ENCODE measurements at places on chromosomes 12 and 14.

GRCh38 chr12:122834104-122834920, 945 bp upstream of the HIP1R start:
- DNase-seq: no peak

DNA sequence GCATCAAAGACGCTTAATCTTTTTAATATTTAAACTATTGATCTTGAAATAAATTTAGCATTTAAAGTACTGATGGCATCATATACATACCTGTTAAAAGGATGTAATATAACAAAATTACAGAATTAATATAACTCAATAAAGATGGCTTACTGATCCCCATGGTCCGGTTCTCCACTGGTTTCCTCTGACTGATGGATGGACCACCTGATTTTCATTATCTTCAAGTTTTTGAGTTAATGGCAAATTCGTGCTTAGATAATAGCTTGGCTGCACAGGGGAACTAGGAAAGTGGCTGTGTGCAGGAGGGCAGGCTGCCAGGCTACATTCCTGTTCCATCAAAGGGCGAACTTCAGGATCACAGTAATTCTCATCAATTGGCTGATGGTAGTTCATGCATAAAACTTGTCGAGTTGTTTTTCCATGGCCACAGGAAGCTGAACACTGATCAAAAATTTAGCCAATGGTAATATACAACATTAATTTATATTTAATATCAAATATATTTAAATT, 123.9 kb downstream of the ADAMTS20 start:
- DNase-seq: no peak

GRCh38 chr12:132444957-132445883, 44.7 kb upstream of the FBRSL1 start:
- DNase-seq: no peak

DNA sequence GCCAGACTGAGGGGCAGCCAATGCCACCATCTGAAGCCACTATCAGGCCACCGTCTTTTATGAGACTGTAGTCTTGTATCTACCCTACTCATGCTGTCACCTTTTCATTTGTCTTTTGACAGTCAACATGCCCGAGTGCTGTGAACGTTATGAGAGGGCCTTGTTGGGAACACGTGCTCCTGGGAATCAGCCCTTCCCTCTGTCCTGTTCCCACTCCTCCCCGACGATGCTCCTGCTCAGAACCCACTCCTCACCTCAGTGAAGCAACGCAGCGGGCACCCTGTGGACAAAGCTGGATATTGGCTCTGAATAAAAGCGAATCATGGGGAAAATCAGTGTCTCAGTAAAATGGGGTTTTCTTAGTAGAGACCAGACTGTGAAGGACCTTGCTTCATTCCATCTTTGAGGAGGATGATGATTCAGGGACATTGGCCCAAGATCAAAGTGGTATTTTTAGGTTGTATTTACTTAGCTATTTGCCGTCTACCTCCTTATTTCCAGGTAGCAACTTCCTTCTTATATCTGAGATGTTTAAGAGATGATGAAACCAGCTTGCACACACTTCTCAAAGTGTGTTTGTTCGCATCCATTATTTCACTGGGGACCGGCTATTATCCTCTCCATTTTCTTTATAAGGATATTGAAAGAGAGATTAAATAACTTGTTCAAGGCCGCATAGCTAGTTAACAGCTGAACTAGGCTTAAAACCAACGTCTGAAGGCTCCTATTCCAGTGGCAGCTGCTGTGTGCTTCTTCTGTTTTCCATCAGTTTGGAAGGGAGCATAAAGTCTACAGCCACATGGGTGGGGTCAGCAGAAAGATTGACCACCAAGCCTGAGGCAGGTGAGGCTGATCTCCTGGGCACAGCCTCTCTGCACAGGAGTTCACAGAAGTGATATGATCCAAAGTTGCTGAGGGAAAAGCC, 43.9 kb upstream of the CTDSP2 start:
- no peak for DNase-seq

GRCh38 chr12:131077931-131078391, 124.3 kb downstream of the ADGRD1 start:
- no peak for DNase-seq

DNA sequence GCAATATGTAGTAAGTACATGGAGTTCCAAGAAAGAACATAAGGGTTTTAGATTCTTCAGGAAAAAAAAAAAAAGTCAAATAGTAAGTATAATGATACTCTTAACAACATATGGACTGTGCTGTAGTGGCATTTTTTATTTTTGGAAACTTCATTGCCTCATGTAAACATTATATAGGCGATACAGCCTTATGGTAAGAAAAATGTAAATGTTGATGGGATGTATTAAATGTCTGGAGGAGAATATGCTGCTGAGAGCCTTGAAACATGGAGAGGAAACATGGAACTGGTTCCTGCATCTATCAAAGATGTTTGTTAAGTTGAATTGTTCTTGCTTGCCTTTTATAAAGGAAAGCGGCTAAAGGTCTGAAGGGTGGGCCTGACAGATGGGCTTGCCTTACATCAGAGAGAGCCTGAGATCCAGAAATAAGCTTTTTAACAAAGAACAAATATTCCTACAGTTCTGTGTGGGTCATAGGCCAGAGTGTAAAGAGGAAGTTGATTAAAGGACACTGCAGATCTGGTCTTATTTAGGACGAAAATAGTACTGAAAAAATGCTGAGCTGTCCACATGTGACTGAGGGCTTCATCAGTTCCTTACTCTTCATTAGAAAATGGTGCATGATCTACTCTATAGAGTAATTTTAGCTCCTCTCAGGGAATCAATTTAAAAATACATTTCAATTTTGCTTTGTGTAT, 448.1 kb upstream of the DCN start:
- DNase-seq: no peak

GRCh38 chr12:100445081-100445481, 28.6 kb upstream of the NR1H4 start:
- DNase-seq: no peak

DNA sequence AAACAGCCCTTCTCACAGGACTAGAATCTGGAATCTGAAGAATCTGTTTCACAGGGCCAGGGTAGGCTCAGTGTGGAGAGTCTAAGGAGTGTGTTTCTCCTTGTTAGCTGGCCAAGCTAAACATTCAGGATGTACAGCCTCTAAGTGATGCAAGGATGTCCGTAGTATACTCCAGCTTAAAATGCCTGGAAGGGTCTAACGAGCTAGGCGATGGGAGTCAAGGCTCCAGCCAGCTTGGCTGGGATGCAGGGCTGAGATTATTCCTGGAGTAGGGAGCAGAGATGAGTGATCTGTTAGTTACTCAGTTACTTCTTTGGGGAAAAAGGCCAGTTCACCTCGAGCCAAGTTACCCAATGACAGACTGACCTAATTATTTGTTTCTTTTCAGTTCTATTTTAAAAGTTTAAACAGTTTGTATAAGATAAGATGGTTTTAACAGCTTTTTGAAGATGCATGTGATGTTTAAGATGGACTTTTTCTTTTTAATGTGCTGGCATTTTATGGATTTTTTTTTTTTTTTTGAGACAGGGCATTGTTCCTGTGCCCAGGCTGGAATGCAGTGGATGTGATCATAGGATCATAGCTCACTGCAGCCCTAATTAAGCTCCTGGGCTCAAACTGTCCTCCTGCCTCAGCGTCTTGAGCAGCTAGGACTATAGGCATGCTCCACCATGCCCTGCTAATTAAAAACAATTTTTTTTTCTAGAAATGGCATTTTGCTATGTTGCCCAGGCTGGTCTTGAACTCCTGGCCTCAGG, 41.1 kb downstream of the SYNE2 start:
- DNase-seq: peak; percentile 26

DNA sequence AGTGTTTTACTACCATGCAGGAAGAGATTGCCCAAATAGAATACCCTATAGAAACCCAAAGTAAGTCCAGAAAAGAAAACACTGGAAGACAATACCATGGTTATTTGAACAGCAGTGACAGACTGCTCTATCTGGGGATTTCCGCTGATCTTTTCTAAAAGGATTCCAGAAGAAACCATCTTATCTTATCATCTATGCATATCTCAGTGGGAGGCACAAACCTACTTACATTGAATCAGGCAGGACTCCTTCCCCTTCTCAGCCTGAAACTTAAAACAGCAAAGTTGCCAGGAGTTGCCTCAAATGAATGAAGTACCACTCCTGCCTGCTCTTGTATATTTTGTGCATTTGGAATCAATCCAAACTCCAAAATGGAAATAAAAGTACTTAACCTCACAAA, 56.7 kb upstream of the NR2C1 start:
- no peak for DNase-seq

- no peak for DNase-seq
Measured at GRCh38 chr14:101544550-101544949, 16.7 kb upstream of the DIO3 start.

- DNase-seq: no peak
Measured at GRCh38 chr12:13175499-13175898, 21.0 kb upstream of the EMP1 start.

DNA sequence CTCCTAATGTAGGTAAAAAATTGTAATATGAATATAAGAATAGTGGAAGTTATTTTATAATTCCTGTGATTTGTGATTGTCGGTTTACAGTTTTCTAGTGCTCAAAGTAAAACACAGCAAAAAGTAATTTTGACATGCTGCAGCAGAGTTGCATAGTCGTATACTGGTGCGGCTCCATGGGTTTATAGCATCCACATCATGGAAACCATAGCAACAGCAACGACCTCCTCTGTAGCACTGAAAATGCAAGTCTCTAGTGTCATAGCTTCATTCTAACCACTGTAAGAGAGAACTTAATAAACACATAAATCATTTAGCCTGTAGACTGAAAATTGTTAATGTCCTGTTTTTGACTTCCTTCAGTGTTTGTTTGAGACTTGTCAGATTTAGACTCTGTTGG, 574.3 kb downstream of the KCNH5 start:
- no peak for DNase-seq

DNA sequence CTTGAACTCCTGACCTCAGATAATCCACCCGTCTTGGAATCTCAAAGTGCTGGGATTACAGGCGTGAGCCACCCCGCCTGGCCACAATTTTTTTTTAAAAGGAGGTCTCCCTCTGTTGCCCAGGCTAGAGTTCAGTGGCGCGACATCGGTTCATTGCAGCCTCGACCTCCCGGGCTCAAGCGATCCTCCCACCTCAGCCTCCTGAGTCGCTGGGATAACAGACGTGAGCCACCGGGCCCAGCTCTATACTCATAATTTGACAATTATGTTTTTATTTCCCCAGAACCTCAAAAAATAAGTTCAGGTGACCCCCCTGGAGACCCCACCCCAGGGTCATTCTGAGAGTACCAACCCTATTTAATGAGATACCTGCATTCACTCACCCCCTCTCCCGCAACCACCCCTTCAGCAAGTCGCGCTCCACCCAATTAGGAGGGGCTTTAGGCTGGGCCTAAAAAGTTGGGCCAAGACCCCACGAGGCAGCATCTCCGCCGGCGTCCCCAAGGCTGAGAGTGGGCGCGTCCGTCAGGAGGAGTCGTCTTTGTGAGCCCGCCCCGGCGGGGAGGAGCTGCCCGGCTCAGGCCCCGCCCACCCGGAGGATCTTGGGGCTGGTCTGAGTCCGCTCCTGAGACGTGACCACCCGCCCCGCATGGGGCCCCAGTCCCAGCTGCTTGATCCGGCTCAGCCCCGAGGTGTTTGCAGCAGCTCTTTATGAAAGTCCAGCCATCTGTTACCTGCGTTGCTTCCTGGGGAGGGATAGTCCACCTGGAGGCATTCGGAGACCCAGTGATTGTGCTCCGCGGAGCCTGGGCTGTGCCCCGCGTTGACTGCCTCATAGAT, at the start of gene ANKRD33:
Gene ANKRD33 (plus strand): TSS at position 628 of the 840 bp plus-strand sequence. CDS start 84 bp downstream, at position 712.
- no peak for DNase-seq

DNA sequence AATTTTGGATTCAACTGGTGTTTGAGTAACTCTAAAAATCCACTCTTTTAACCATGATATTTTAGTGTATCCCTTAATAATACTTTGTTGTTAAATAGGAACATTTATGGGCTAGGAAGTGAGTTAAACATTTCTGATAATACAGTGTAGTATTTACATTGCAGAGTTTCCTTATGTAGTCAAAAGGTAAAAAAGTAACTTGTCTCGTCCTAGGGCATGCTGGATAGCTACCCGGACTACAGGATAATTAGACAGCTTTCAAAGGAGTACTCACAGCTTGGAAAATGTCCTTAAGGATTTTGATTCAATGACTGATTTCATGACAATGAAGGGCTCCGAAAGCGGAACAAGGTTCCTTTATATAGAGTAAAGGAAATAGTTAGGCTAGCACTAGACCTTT, 14.5 kb upstream of the KITLG start:
- DNase-seq: no peak

GRCh38 chr14:81062816-81063215, 107.4 kb downstream of the TSHR start:
- no peak for DNase-seq

DNA sequence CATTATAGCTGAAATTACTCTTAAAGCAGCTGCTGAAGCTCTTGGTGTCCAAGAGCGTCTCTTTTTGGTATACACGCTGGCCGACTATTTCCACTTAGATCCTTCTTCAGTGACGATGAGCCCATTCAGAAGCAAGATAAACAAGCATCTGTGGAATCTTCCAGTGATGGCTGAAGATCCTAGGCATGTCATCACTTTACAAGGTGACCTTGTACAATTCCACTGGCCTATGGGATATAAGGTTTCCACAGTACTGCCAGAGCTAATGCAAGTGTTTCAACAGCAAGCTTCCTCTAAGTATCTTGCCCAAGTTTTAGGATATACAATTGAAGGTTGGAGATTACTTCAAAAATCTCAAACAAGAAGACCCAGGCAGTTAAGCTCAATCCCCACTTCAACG, 47.0 kb downstream of the INTS13 start:
- DNase-seq: no peak
